ENCODE measurements at places on chromosomes 2 and 18. TPM values are rescaled to one million over a fixed set of nuclear protein-coding genes. Genes with fewer than 3 reads are reported as not detected.

GRCh38 chr2:54471221-54471711, 15.1 kb downstream of the SPTBN1 start:
- DNase-seq = peak; percentile 87

DNA sequence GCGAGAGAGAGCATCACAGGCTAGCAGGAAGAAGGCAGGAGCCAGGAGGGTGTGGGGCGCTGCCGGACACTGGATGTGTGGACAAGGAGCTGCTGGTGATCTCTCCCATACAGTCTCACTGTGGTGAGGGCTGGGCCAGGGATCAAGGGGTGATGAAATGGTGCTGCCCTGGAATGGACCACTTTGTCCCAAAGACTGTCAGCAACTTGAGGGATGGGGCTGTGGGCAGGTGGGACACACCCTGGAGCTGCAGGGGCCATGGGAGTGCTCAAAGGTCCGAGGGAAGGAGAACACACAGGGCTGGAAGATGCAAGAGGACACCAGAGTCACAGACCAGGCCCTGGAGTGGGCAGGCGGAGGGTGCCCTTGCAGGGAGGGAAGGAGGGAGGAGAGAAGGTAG, 38.0 kb downstream of the COA5 start:
- no peak for DNase-seq

GCFC2 gene
- 23.4 TPM for polyA plus RNA-seq

DNA sequence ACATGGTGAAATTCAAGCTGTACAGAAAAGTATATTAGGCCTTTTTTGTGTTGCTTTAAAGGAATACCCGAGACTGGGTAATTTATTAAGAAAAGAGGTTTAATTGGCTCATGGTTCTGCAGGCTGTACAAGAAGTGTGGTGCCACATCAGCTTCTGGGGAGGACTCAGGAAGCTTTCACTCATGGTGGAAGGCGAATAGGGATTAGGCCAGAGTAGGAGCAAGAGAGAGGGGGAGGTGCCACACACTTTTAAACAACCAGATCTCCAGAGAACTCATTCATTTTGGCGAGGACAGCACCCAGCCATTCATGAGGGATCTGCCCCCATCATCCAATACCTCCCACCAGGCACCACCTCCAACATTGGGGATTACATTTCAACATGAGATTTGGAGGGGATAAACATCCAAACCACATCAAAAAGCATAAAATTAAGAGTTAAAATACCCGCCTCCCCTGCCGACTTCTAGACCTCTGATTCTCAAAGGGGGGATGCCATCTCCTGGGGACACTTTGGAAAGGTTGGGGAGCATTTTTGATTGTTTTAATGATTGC, 15.1 kb upstream of the LIPG start:
- no peak for DNase-seq

GRCh38 chr18:28541276-28541930, 364.5 kb upstream of the CDH2 start:
- DNase-seq = peak; percentile 5

DNA sequence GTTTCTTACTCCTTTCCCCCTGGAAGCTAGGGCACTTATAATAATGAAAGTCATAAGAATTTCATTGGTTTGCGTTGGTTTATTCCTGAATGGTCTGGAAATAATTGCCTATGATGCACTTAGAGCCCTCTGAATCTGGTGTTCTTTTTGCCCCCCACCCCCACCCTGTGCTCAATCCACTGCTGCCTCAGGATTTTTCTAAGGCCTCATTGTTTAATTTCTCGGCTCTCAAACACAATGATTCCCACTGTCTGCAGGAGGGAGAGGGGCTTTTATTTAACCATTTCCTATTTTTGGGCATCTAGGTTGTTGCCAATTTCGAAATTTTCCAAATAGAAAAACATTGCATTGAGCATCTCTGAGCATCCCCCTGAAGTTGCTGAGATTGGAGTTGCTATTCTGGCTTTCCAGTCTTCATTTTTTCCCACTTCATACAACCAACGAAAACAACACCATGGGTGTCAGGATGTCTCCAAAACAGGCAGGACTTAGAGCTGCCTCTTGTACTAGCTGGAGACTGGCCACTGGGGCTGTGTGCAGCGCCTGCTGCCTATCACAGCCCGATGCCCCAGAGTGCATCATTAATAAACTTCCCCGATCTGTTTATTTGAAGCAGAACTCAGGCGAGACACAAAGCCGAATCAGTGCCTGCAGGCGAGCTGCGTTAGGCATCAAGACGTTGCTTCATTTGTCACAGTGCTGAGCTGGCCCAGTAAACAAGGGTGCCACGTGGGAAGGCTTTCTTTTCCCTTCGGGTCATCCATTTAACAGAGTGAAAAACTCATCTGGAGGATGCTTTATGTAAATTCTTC, 1.8 kb upstream of the PCARE start:
- no peak for DNase-seq

- peak; percentile 61 for DNase-seq
Measured at GRCh38 chr18:76503649-76504386, 8.8 kb upstream of the ZNF516 start.

GRCh38 chr2:46632349-46632748, 153.0 kb downstream of the TMEM247 start:
- DNase-seq = peak; percentile 77

ABCG8 gene
- not detected for polyA plus RNA-seq

DNA sequence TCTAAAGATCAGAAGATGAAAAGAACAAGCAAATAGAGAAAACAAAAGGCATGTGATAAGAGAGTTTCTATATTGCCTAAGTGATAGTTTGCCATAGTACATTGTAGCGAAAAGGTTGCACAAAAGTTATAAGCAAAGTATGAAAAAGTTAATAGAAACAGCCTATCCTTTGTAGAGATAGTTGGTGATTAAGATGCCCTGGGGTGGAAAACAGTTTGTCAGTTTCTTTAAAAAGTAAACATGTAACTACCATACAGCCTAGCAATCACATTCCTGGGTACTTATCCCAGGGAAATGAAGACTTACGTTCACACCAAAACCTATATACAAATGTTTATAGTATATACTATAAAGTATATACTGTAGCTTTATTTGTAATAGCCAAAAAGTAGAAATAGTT, 16.9 kb upstream of the DAPL1 start:
- DNase-seq = no peak
